ENCODE measurements at places on chromosomes 13 and 19.

GRCh38 chr13:77300176-77301037 is 26.5 kb downstream of the MYCBP2 start:
- DNase-seq = no peak
- peaks cover 7% of the 10 kb centered on the region for H3K4me1 ChIP-seq
- no peaks in the 10 kb centered on the region for H3K36me3 ChIP-seq
- peak overlapping the region; percentile 40 for H3K27ac ChIP-seq
- no peak overlapping the region for H3K4me3 ChIP-seq
- no peaks in the 10 kb centered on the region for H3K27me3 ChIP-seq

- H3K4me1 ChIP-seq = peaks cover 2% of the 10 kb centered on the region
- no peaks in the 10 kb centered on the region for H3K36me3 ChIP-seq
- peak within 1 kb of the TSS; percentile 83 for H3K27ac ChIP-seq
- peak within 1 kb of the TSS; percentile 80 for H3K4me3 ChIP-seq
- H3K27me3 ChIP-seq = no peaks in the 10 kb centered on the region
- DNase-seq = peak; percentile 59
Observed at GRCh38 chr19:43504426-43505185, at the start of gene PHLDB3. PHLDB3 (minus strand) TSS chr19:43504746; CDS start chr19:43504118, 628 bp downstream.

DNA sequence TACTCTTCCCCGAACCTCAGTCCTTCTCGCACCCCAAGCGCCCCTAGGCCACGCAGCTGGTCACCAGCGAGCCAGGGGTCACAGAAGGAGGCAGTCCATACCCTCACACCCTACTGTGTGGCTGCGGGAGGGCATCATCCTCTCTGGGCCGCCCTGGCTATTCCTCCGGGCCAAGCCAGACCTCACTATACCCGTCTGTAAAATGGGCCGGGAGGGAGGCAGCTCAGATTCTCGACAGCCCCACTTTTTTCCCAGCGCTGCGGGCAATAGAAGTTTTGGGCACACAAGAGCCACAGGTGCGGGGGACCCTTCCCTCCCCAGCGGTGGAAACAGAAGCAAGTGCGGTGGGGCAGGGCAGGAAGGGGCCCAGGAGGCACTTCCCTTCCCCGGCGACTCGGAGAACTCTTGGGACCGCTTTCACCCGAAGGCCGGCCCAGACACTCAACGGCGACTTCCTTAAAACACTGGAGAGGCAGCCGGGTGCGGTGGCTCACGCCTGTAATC is 5.6 kb upstream of the ARRDC2 start:
- H3K4me3 ChIP-seq = no peak overlapping the region
- H3K27ac ChIP-seq = no peak overlapping the region
- DNase-seq = no peak
- peaks cover 5% of the 10 kb centered on the region for H3K4me1 ChIP-seq

- no peaks in the 10 kb centered on the region for H3K36me3 ChIP-seq
- DNase-seq = no peak
- H3K4me3 ChIP-seq = no peak overlapping the region
- no peaks in the 10 kb centered on the region for H3K4me1 ChIP-seq
Observed at GRCh38 chr19:3866910-3867638, 1.8 kb downstream of the ZFR2 start.

DNA sequence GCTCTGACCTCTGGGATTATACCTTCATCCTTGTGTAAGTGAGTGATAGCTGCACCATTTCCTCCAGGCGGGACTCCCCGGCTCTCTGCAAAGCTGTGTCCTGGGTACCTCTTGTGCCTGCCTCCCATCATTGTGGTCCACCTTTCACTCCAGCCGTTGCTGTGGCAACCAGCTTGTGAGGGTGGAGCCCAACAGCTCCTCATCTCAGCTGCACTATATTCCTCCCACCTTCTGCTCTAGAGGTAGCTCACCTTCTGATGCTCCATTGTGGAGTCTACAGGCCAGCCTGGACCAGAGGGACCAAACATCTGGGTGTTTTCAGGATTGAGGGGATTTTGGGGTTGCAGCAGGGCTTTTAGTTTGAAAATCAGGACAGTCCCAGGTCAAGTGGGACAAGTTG is 708.2 kb downstream of the UQCRFS1 start:
- no peaks in the 10 kb centered on the region for H3K27me3 ChIP-seq
- DNase-seq = no peak
- H3K4me3 ChIP-seq = no peak overlapping the region
- no peak overlapping the region for H3K27ac ChIP-seq
- H3K36me3 ChIP-seq = no peaks in the 10 kb centered on the region

GRCh38 chr19:56594783-56595547 is at the start of gene ZNF71:
ZNF71 (plus strand) TSS chr19:56595302; CDS start chr19:56601559, 6,257 bp downstream.
- peaks cover 9% of the 10 kb centered on the region for H3K4me1 ChIP-seq

DNA sequence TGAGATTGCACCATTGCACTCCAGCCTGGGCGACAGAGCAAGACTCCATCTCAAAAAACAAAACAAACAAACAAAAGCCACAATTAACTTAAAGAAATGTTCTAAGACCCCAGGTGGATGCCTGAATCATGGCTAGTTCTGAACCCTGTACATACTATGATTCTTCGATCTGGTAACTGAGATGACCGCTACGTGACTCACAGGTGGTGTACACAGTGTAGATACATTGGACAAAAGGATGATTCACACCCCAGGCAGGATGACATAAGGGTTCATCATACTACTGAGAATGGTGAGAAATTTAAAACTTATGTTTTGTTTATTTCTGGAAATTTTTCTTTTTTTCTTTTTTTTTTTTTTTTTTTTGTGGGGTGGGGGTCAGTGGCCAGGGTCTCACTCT is 6.5 kb downstream of the ZNF426 start:
- no peak for DNase-seq
- H3K27me3 ChIP-seq = no peaks in the 10 kb centered on the region
- H3K36me3 ChIP-seq = peaks cover 17% of the 10 kb centered on the region
- no peaks in the 10 kb centered on the region for H3K4me1 ChIP-seq
- H3K27ac ChIP-seq = no peak overlapping the region
- no peak overlapping the region for H3K4me3 ChIP-seq

- DNase-seq = no peak
- no peak overlapping the region for H3K4me3 ChIP-seq
- H3K4me1 ChIP-seq = no peaks in the 10 kb centered on the region
- H3K36me3 ChIP-seq = no peaks in the 10 kb centered on the region
- H3K27ac ChIP-seq = no peak overlapping the region
Observed at GRCh38 chr19:57276430-57276829, 3.9 kb upstream of the ZNF460 start.

DNA sequence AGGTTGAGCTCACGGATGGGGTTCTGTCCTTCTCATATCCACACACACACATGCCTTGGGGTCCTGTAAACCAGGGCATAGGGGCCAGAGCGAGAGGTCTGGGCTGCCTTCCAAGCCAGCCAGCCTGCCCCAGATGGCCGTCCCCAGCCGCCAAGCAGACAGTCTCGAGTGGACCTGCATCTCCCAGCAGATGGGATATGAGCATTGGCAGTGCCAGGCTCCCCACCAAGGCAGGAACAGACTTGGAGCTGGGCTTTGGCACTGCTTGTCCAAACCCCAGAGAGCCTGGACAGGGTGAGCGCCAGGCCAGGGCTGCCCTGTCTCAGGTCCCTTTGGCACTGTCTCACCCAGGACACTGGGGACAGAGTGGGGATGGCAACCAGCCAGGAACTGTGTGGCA is 130.4 kb downstream of the DPF1 start:
- no peaks in the 10 kb centered on the region for H3K36me3 ChIP-seq
- no peaks in the 10 kb centered on the region for H3K4me1 ChIP-seq
- DNase-seq = no peak
- H3K4me3 ChIP-seq = no peak overlapping the region
- no peaks in the 10 kb centered on the region for H3K27me3 ChIP-seq

DNA sequence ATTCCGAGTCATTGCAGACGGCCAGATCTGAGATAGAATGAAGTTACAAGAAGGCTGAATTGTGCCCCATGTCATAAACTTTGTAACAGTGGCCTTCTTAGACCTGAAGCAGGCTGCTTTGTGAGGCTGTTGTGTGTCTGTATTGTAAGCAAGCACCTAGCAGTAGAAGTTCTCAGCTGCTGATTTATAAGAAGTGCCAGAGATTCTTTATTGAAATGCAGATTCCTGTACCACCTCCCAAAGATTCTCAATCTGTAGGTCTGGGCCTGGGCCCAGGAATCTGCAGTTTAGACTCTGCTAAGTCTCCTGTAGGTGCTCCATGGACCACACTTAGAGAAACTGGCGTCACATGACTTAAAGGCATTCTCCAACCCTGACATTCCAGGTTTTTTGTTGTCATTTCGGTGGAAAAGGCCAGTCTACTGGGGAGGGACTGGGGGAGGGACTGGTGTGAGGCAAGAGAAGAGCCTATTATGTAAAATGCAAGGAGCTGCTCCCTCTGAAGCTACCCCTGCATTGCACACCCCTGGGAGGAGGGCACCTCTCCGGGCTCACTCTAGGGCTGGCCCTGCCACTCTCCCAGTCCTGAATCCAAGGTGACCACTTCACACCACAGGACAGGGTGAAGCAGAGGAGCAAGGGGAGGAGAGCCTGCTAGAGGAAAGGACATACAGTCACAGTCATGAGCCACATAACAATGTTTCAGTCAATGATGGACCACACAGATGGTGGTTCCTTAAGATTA is 769 bp upstream of the TMEM272 start:
- H3K27me3 ChIP-seq = no peaks in the 10 kb centered on the region
- no peak for DNase-seq
- H3K27ac ChIP-seq = no peak overlapping the region

DNA sequence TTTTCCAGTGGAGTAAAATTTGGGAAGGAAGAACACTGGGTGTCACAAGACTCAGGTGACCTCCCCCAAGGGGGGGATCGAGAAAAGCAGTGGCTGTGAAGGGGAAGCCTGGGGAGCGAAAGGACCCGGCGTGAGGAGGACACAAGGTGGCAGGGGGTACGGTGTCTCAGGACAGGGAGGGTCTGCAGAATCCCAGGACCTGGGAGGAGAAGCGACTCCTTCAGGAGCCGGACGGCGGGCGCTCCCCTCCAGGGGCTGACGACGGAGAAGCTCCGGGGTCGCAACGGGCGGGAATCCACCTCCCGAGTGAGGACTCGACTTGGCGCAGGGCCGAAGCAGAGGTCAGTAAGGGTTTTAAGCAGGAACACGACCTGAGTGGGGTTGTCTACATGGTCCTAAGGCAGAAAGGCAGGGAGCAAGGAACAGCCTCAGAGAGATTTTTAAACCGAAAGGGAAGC is 529 bp downstream of the ZNF836 start:
- H3K27ac ChIP-seq = peak overlapping the region; percentile 70
- H3K27me3 ChIP-seq = no peaks in the 10 kb centered on the region
- H3K36me3 ChIP-seq = no peaks in the 10 kb centered on the region
- peak; percentile 35 for DNase-seq

GRCh38 chr13:30748717-30749116 is 13.4 kb downstream of the ALOX5AP start:
- peaks cover 10% of the 10 kb centered on the region for H3K4me1 ChIP-seq
- H3K4me3 ChIP-seq = no peak overlapping the region
- H3K36me3 ChIP-seq = no peaks in the 10 kb centered on the region
- H3K27ac ChIP-seq = no peak overlapping the region
- H3K27me3 ChIP-seq = no peaks in the 10 kb centered on the region

GRCh38 chr13:70310396-70311119 is 202.3 kb upstream of the KLHL1 start:
- DNase-seq = no peak
- no peak overlapping the region for H3K4me3 ChIP-seq
- H3K27me3 ChIP-seq = no peaks in the 10 kb centered on the region
- H3K27ac ChIP-seq = no peak overlapping the region
- no peaks in the 10 kb centered on the region for H3K4me1 ChIP-seq
- H3K36me3 ChIP-seq = no peaks in the 10 kb centered on the region

DNA sequence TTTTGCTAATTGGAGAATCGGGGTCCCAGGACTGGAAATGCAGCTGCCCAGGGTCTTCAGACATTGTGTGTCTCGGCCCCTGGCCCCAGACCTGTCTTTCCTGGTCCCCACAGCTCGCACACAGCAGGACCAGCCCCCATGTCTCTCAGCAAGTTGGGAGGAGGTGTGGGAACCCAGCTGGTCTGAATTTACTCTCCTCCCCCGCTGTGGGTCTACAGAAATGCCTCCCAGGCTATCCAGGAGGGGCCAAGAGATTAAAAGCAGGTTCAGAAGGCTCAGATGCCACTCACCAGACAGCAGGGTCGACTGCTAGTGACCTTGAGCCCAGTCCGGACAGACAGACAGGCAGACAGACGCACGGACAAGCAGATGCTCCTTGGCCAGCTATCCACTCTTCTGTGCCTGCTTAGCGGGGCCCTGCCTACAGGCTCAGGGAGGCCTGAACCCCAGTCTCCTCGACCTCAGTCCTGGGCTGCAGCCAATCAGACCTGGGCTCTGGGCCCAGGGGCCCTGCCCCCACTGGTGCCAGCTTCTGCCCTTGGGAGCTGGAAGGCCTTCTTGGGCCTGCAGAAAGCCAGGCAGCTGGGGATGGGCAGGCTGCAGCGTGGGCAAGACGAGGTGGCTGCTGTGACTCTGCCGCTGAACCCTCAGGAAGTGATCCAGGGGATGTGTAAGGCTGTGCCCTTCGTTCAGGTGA is at the start of gene DAND5:
Gene DAND5 (plus strand): TSS at position 285 of the 697 bp plus-strand sequence. CDS start 85 bp downstream, at position 370.
- no peak within 1 kb of the TSS for H3K27ac ChIP-seq
- no peak for DNase-seq
- no peaks in the 10 kb centered on the region for H3K4me1 ChIP-seq
- no peaks in the 10 kb centered on the region for H3K36me3 ChIP-seq
- H3K4me3 ChIP-seq = no peak within 1 kb of the TSS
- no peaks in the 10 kb centered on the region for H3K27me3 ChIP-seq

Measured in ovary (tissue), 10 donors.